Colonic mucosa (tissue), 4 donors: ENCODE measurements at places on chromosomes 4 and X. TPM values are rescaled to one million over a fixed set of nuclear protein-coding genes. Genes with fewer than 3 reads are reported as not detected.
A peak's percentile ranks its signal among the peaks of the same experiment; 100 is the strongest.

GRCh38 chr4:141497627-141498026 is 138.8 kb upstream of the IL15 start:
- no peak for DNase-seq

DNA sequence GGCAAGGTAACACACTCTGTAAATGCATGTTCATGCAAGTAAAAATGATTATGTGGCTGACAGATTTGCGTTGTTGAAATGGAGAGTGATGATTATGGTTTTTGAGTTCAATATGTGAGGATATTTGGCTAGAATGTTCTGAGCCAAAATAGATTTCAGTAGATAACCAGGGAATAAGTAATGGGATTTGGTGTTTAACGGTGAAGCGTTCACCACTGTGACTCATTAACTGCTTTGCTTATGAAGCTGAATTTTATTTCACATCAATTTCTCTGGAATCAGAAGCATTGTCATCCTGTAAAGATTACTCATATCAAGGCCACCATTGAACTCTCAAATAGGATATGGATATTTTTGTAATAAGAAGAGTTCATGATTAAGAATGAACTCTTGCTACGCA is 11.7 kb downstream of the AFP start:
- no peak for DNase-seq

DNA sequence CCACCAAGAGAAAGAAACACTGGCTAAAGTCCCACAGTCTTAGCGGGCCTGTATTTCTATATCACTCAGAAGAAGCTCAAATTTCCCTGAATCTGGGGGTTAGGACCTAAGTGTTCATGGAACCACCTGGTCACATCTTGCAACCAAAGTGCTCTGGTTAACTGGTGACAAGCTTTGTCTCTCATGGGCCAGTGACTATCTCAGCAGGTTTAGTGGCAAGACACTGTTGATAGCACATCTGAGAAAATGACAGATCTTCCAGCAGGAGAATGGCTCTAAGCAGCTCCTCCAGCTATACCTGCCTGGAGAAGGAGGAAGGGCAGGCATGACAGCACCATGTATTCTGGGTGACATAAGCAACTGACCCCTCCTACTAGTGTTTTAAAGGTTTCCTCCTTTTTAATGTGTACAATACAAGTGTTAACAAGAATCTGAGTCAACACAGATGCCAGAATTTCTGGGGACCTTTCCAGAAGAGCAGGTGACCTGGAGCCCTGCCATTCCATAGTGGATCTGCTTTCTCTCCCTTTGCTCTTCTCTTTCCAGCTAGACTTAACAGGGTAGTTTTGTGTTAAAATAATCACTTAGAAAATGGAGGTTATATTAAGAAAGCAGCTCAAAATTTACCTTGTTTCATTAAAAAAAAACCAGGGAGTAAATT is 17.3 kb upstream of the QRFPR start:
- no peak for DNase-seq

GRCh38 chr4:86834901-86835300 is 14.3 kb downstream of the SLC10A6 start:
- DNase-seq: no peak

DNA sequence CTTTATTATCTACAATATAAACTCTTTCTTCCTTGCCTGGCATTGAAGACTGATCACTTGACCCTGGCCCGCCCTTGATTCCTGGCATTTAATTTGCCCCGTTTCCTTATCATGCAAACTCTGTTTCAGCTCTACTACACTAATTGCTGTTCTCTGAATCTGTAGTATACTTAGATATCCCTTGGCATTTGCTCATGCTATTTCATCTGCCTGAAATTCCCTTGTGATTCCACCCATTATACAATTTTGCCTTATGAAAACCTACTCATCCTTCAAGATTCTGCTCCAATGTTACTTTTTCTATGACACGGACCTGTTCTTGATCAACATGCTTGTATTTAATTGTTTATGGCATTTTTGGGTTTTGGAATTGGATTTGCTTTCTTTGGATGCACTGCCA is 459.9 kb upstream of the AMOT start:
- no peak for DNase-seq

JAKMIP1 gene
- 0.42 TPM for total RNA-seq

CTAG2 gene
- not detected for total RNA-seq

MAGEC2 gene
- total RNA-seq: 0.17 TPM

- no peak for DNase-seq
Observed at GRCh38 chr4:188154668-188155405, 15.6 kb downstream of the TRIML1 start.

SPANXA1 gene
- total RNA-seq: not detected

- DNase-seq: no peak
Observed at GRCh38 chr4:56086561-56086960, 137.8 kb downstream of the CEP135 start.

DNA sequence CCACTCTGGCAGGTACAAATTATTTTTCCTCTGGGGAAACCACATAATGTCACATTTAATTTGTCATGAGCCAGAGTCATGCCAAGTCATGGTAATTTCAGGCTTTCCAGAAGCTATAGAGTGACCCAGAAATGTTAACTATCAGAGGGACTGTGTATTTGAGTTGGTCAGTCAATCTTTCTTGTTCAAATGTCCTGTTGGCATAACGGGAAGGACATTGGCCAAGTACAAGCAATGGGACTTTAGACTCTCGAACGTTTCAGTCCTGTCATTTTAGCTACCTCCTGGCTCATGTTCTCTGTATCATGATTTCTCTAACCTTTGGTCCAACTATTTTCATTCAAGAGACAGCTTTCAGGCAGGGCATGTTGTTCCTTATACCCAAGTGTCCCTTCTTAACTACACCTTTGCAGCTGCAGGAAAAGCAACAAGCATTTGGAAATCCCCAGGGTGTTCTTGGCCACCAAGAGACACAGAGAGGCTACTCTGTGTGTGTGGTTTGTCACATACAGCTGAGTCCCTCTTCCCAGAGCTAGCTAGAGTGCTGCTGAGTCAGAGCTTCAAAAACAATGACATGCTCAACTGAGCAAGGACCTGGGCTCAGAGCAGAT is 142.6 kb downstream of the EGF start:
- DNase-seq: no peak

GRCh38 chr4:170853422-170854021 is 763.8 kb upstream of the AADAT start:
- peak; percentile 37 for DNase-seq

GRCh38 chrX:94830717-94831116 is 1156.7 kb downstream of the FAM133A start:
- no peak for DNase-seq

XPNPEP2 gene
- total RNA-seq: 11.7 TPM

DNA sequence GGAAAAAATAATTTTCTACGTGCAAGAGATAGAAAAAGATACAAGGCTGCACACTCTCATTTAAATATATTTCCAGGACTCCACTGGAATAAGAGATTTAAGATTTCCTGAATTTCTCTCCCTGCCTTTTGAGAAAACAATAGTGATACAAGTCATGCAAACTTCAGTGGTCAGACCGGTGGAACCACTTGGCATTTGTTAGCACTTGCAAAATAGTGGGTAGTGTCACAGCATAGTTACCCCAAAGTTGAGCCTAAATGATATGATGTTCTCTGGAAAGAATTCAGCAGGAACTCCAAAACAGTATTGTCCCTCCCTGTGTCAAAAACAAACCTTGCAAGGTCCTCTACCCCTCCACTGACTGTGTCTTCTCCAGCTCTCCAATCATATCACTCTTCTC is 102.3 kb downstream of the ANKRD50 start:
- no peak for DNase-seq

GRCh38 chr4:167903291-167903721 is 189.0 kb upstream of the ANXA10 start:
- no peak for DNase-seq

GRCh38 chr4:147964266-147964880 is 232.5 kb downstream of the ARHGAP10 start:
- DNase-seq: no peak

F8A2 gene
- not detected for total RNA-seq

NPY2R gene
- total RNA-seq: 1.2 TPM

DNA sequence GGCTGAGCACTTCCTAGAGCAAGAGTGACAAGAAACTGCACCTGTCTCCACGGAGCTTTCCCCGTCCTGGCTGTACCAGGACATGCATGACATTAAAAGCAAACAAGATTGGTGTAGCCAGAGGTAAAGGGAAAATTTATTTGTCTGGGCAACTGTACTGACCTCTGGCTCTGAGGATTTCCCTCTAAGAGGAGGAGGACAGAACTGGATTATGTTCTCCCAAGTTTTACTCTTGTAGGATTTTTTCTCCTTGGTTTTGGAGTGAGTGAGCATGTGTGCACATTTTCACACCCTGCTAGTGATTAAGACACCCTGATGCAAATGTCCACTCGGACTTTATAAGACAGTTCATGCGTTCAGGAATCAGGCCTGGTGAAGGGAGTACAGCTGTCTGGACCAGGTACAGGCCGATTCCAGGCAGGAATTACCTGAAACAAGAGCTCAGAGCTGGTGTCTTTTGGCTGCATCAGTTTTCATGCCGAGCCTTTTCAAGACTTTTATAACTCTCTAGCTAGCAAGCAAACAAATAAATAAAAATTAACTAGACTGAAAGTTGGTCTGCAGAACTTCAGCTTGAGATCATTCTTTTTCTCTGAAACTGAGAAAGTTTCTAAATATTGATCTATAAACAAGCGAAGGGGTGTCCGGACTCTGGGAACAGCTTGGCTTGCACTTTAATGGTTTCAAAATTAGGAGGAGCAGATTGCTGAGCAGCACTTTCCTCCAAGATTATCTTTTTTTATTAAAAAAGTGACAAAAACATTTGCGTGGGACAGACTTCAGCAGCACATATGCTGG is 51.3 kb upstream of the SPRY1 start:
- no peak for DNase-seq

DNA sequence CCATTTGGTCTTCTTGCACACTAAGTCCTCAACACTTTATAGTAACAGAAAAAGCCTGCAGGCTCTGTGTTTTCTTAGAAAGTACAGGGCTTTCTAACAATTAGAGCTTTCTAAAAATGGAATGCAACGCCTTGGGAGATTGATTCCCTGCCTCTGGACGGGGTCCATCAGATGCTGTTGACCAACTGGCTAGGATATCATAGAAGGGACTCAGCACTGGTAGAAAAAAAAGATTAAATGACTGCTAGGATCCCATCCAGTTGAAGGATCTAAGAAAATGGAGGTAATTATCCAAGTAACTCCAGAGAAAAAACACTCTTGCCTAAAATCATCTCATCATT is 39.5 kb downstream of the USP46 start:
- DNase-seq: no peak

ARX gene
- total RNA-seq: 0.66 TPM

FAT1 gene
- total RNA-seq: 243 TPM

DNA sequence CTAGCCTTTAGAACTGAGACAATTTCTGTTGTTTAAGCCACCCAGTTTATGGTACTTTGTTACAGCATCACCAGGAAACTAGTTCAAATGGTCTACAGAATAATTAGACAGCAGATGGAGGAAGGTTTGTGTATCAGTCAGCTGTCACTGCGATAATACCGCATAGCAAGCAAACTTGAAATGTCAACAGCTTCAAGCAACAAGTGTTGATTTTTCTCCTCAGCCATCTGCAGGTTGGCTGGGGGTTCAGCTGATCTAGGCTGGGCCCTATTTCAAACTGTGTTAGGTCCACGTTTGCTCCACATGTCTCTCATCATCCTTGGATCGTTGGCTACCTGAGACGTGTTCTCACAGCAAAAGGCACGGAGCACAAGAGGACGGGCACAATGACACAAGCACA is 19.2 kb upstream of the PHEX start:
- DNase-seq: no peak

STATH gene
- total RNA-seq: not detected

- no peak for DNase-seq
Observed at GRCh38 chr4:128751354-128751753, 58.1 kb upstream of the JADE1 start.

GLUD2 gene
- total RNA-seq: 0.74 TPM

DNA sequence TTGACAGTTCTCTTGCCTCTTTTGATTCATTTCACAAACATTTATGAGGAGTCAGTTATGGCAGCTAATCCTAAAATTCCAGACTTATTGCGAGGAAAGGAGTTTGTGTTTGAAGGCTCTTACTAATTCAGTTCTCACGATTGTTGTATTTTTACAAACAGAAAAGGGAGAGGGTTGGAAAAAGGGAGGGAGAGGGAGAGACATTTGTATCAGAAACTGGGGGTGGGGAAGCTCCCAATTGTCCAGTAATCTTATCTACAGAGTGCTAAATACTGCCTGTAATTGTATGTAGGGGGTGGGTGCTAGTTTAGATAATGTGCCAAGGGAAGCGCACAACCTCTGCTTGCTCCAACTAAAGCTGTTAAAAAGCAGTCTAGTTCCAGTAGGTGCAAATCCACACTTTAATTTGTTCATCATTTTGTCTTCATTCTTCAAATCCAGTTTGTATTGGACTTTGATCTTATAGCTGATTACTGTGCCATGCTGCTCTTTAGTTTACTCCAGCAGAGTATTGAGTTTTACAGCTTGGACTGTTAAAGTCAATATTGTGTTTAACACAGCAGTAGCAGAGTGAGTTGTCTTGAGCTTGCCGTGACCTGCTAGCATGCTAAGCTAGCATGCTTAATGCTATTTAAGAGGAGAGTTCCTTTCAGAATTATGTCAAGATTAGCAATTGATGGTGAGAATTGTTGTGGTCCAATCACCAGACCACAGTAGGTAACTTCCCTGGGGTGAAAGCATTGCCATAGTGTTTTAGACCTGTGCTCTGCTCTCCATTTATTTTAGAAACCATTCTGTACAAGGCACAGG is 13.9 kb downstream of the FNIP2 start:
- DNase-seq: no peak

- no peak for DNase-seq
Observed at GRCh38 chr4:67035986-67036385, 509.3 kb downstream of the CENPC start.

DNA sequence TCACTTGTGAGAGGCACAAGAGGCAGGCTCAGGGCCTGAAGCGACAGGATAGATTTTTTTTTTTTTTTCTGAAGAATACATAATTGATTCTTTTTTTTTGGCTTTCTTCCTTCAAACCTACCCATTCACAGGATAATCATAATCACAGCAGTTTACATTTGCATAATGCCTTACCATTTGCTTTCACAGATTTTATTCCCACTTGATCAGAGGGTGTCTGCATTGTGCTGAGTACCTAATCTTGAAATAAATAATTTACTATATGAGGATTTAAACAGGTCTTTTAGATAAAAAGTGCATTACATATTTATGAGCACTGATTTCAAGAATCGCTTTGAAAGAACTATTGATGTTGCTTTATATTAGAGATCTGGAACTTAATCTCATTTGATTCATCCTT is 219.3 kb downstream of the SPRY1 start:
- no peak for DNase-seq

GRCh38 chrX:2263203-2263602 is 237.6 kb downstream of the DHRSX start:
- no peak for DNase-seq

DNA sequence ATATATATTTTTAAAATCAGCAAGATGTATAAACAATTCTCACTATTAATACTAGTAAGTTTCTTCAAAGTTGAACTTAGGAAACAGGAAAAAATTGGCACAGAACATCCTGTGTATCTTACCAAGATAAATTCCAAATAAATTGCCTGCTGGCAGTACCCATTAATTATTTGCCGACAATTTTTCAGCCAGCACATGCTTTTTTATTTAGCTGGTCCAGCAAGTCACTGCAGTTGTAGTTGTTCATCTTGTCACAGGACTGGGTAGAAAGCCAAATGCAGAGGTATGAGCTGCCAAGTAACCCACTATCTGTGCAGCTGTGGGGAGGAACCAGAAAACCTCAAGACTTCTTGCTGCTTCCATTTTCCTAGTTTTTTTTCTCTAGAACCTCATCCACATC is 113.4 kb downstream of the PACRGL start:
- DNase-seq: no peak

UBE2K gene
- 99.6 TPM for total RNA-seq

- no peak for DNase-seq
Observed at GRCh38 chr4:181933471-181933870, 309.7 kb upstream of the TENM3 start.
